ENCODE measurements at places on chromosomes 7 and 10.

- peak; percentile 36 for DNase-seq
Observed at GRCh38 chr7:120988591-120989256, at the start of gene CPED1. Gene CPED1 (plus strand): TSS chr7:120988711. CDS start chr7:120989622, 911 bp downstream.

GRCh38 chr7:135322571-135323340 lies 89.1 kb downstream of the STRA8 start:
- DNase-seq = no peak

DNA sequence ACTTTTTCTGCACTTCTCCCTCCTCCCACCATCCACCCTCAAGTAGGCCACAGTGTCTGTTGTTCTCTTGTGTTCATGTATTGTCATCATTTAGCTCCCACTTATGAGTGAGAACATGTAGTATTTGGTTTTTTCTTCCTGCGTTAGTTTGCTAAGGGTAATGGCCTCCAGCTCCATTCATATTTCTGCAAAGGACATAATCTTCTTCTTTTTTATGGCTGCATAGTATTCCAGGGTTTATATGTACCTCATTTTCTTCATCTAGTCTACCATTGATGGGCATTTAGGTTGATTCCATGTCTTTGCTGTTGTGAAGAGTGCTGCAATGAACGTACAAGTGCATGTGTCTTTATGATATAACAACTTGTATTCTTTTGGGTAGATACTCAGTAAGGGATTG lies 230.4 kb downstream of the ARL4A start:
- DNase-seq = no peak

DNA sequence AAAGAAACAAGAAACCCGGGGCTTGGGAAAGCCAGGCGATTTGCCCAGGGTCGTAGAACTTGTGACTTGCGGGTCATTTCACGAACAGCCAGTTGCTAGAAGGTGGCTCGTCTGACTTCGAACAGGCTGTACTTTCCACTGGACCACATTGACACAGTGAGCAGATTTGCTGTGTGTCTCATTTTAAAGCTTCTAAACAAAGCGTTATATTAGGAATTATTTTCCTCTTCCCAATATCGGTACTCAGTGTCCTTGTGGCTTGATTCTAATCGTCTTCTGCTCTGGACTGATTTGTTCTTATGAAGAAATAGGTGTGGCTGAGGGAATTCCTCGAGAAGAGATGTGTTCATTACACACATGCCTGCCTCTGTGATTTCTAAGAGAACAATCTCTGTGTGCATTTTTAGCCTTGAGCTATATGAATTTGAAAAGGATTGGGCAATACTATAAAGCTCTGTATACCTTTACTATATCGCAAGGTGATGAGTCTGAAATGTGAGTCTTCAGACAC lies 150.0 kb upstream of the PRR15 start:
- DNase-seq = no peak

GRCh38 chr7:158312789-158313188 lies 274.8 kb downstream of the PTPRN2 start:
- DNase-seq = no peak

DNA sequence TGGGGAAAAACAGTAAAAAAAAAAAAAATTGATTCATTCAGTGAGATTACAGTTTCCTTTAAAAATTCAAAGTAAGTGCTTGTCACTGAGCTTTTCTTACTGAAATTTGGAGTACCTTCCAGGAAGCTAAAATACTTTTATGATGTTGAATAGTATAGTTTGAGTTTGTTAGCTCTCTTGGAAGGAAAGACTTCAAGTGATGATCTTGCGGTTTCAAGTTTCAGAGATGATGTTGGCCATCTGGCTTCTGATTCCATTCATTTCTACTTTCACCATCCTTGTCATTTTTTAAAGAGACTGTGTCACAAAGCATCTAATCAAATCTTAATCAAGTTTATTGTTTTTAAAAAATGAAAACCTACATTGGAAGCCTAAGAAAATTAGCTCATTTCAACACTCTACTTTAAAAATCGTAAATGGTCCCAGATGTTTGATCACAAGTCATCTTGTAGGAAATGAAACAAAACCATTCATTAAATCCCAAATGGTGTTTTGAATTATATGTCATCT lies 4.9 kb upstream of the HERPUD2 start:
- DNase-seq = no peak

- no peak for DNase-seq
Observed at GRCh38 chr7:46754140-46754720, 827.7 kb downstream of the TNS3 start.

Measured in Caco-2 (cell line).